Hepatic stellate cell (primary cell): ENCODE measurements at places on chromosomes 2 and 18.

- no peak for DNase-seq
These were observed 68.4 kb upstream of the APCDD1 start for GRCh38 chr18:10386049-10386448.

DNA sequence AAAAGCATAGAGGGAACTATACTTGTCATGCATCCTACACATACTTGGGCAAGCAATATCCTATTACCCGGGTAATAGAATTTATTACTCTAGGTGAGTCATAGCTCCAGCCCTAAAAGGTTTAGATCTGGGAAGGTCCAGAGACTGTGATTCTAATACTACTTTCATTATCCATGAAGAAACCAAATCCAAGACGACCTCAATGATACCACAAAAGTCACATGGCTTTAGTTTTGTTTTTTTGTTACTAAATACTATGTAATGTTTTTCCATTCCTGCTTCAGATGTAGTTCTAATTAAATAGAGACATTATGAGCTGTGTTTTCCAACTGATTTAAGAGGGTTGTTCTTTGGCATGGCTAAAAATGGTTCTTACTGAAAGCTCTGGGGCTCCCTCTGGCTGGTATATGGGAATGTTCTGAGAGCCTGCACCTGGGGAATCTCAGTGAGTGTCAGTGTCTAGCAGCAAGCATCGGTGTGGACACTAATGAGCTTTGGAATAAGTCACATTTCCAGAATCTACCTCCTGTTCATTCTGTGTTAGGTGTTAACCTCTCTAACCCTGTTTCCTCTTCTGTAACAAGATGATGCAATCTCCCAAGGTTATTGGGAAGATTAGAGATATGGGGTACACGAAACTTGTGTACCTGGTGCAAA lies 20.5 kb upstream of the IL1RL2 start:
- peak; percentile 36 for DNase-seq

- DNase-seq = no peak
These were observed 32.5 kb upstream of the ARL5A start for GRCh38 chr2:151860613-151861146.

DNA sequence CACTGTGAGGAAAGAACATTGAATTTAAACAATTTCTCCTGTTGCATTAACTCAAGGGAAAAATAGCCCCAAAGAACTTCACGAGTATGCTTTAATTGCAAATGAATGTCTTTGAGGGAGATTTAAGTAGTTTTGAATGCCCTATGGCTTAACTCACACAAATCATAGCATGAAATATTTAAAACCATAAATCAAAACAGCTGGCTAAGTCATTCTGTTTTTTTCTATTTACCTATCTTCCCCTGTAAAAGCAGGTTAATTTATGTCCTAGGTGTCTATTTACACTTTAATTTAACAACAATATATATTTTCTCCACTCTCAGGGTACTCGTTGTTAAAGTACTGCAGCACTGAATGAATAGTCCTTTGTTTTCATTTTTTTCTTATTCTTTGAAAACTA lies 118.8 kb upstream of the PIEZO2 start:
- no peak for DNase-seq

- DNase-seq = no peak
These were observed 164.2 kb upstream of the TMEM200C start for GRCh38 chr18:6059551-6059950.
